ENCODE measurements at places on chromosomes 1 and 21.

- DNase-seq: no peak
These were observed 633.5 kb downstream of the KIF26B start for GRCh38 chr1:245788269-245788668.

DNA sequence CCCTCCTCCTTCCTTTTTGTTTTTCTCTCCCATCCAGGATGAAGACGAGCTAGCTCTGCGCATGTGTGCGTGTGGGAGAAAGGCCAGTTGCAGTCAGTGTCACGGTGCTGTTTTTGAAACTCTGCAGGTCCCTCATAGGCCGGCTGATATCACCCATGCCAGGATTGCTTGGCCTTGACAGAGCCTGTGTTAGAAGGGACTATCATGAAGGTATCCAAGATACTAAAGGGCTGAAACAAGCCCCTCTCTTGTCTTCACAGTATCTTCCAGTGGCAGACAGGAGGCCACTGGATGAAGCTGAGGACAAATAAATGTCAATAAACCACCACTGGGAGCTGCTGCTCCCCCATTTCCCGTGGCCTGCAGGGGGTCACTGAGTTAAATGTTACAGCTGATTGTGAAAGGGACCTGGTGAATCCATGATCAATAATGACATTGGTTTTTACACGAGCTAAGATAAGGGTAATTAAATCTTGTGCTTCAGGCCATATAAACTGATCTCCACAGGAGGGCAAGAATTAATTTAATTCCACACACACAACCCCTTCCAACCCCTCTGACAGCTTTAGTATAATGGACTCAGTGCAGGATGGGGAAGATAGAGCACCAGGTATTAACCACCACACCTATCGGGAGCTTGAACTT is 64.6 kb upstream of the TARBP1 start:
- no peak for DNase-seq

DNA sequence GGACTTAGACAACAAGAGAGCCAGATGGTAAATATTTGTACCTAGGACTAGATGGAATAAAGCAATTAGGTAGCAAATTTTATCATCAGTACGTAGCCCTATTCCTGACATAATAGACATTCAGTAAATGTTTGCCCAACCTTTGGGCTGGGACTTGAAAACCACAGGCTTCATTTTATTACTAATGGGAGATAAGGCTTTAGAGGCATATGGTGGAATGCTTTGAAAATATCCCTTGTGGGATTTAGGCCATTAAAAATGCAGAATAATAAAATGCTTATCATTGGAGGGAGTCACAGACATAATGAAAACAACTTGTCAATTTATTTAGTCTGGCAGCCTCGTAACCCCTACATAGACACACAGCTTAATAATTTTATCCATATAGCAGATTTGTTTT is 296.1 kb upstream of the SPAG17 start:
- DNase-seq: no peak

- DNase-seq: no peak
These were observed 28.4 kb downstream of the RNF11 start for GRCh38 chr1:51264451-51264850.

GRCh38 chr1:167438171-167439138 is 79.9 kb downstream of the CD247 start:
- DNase-seq: no peak

- DNase-seq: no peak
These were observed 3.6 kb downstream of the PRKAB2 start for GRCh38 chr1:147168626-147169058.

GRCh38 chr1:199394856-199395255 is 632.7 kb upstream of the NR5A2 start:
- DNase-seq: no peak

DNA sequence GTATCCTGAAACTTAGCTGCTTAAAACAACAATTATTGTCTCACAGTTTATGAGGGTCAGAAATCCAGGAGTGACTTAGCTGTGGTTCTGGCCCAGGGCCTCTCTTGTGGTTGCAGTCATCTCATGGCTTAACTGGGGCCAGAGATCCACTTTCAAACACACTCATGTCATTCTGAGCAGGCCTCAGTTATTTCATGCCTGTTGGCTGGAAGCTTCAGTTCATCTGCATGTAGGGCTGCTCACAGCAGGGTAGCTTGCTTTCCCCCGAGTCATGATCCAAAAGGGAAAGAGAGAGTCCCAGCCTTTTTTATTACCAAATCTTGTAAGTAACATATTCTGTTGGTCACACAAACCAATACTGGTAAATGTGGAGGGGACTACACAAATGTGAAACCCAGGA is 96.6 kb upstream of the B3GALT2 start:
- DNase-seq: no peak

- DNase-seq: no peak
These were observed 167.1 kb downstream of the LYPLAL1 start for GRCh38 chr1:219340796-219341195.

GRCh38 chr1:121414905-121415304 is 230.1 kb downstream of the SRGAP2C start:
- DNase-seq: no peak

GRCh38 chr21:27805696-27806095 is 838.8 kb upstream of the ADAMTS5 start:
- no peak for DNase-seq

DNA sequence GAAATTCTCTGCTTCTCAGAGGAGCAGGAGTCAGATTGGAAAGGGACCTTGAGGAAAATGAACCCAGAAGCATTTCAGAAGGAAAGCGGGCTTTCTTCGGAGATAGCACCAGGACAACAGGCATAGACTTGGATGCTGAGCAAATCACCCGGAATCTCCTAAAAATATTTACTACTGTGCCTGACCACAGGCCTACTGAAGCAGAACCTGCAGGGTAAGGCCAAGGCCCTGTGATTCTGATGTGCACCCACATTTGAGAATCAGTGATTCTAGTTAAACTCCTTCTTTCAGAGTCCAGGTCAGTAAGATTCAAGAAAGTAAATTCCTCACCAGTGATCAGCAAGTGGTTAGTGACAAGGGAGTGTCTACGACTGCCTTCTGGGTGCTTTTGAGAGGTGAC is 307.3 kb upstream of the DUSP10 start:
- DNase-seq: no peak

- no peak for DNase-seq
These were observed 93.5 kb upstream of the SIM2 start for GRCh38 chr21:36605426-36605825.

DNA sequence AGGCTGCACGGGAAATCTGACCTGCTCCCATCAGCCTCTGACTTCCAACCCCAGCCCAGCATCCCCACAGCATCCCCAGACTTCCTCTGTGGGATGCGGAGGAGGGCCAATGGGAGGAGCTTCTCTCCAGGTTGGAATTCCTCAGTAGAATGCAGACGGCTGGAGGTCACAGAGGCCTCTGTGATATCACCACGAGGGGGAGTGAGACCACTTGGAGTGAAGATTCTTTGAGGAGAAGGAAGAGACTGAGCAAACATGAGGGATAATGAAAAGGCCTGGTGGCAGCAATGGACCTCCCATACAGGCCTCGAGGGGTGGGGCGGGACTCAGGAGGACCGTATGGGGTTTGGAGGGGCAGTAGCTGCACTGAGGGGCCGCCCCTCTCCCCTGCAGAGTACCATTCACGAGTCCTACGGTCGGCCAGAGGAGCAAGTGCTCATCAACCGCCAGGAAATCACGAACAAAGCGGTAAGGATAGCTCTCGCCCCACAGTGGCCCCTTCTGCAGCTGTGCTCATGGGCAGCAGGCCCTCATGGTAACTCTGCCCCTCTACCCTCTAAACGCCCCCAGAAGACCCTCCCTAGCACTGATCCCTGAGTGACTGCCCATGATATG is at the start of gene CATSPER4:
CATSPER4 (plus strand) TSS at position 230 of the 615 bp plus-strand sequence; CDS start at position 256, 26 bp downstream.
- no peak for DNase-seq

DNA sequence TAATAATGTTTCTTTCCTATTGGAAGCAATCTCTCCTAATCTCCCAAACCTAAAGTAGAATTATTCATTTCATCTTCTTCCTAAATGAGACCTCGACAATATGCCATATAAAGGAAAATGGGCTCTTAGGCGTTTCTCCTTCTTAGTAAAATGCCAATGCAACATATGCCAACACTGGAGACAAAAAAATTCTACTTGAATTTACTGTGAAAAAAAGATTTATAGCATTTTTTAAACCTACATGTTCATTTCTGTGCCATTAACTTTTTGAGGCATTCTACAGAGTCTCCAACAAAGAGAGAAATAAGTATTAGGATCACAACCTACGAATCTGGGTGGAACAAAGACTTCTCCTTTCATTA is 1.3 kb downstream of the WDR47 start:
- no peak for DNase-seq

DNA sequence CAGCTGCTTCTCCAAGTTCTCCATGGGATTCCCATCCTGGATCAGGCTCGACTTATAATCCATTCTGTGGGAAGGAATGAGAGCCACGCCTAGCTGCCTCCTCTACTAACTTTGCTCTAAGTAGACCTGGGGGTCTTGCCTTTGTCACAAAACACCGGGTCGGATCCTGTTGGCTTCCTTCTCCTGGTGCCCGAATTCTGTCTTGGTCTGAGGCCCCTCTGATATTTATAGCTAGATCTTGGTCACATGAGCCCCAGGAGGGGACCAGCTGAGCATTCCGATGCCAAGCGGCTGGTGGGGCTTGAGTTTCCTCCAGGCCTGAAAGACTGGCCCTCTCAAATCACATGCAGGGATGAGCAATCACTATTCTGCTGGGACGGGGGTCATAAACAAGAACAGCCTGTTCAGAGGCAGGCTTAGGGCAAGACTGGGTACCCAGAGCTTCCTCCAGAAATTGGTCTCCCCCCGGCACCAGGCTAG is at the start of gene TRIM63:
TRIM63 (minus strand) TSS at position 199 of the 480 bp plus-strand sequence; CDS start at position 63, 136 bp downstream.
- no peak for DNase-seq

GRCh38 chr1:193355626-193356025 is 169.2 kb upstream of the B3GALT2 start:
- no peak for DNase-seq

DNA sequence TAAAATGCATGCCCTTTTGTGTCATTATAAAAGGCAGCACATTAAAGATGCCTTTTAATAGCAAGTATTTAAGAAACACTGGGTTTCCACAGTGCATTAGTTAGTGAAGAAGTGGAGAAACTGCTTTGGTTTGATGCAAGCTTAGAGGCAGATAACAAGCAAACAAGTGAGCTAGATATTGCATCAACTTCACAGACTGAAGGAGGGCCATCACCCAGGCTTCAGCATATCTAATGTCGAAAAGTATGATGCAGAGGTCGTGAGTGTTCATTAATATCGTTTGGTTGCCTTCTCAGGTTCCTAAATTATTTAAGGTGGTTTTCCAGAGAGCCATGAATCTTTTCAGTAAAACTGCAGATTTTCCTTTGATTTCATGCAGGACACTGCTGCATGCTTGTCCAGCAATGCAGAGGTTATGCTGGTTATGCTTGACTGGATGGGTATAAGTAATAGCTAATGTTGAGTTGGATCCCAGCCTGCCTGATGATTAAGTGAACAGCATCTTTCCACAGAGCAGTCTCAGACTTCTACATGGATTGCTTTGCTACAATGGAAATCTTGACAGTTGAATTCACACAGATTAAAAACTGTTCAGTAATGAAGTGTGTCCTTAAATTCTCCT is 69.7 kb upstream of the IPO9 start:
- no peak for DNase-seq

DNA sequence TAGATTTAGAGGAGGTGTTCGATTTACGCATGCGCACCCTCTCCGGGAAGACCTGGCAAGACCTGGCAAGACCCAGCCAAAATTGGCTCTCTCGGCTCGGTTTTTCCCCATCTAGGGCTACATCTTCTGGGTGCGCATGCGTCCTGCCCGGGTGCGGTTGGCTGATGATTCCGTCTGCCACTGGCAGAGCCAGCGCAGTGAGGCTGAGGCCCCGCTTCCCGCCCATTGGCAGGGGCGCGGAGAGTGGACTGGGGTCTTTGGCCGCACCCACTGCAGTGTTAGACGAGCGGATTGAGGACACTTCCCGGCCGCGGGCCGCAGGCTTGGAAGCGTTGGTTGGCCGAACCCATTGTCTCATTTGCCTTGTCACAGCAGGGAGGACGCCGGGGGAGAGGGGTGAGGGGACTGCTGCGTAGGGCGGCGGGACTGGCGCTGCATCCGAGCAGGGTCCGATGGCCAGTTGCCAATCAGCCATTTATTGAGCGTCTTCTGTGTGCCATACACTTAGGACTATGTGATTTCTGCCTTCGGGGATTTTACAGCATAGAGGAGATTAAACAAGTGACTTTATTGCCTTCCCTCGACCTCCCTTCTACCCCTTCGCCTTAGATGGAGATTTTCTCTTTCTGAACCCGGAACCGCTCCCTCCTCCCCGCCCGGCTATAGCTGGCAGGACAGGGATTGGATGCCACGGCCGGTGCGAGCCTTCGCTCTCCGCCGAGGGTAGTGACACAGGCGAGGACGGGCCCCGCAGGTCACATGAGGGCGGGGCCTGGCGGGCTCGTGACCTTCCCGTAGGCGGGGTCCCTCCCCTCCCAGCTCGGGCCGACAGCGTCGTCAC is 43.7 kb downstream of the MEF2D start:
- peak; percentile 90 for DNase-seq

DNA sequence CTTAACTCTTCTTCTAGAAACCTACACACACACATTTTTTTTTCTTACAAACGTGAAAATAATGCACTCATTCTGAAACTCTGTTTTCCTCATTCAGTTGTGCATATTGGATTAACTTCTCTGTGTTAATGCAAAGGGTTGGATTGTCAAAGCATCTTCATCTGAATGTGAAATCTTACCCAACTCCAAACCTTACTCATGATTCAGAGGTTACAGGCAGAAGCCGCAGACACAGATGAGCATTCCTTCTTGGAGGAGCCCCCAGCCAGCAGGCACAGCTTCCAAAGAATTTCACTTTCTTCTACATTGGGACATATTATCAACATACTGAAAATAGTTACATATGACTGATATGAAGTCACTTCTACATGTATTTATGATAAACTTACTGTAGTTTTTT is 15.7 kb downstream of the PATJ start:
- DNase-seq: no peak

DNA sequence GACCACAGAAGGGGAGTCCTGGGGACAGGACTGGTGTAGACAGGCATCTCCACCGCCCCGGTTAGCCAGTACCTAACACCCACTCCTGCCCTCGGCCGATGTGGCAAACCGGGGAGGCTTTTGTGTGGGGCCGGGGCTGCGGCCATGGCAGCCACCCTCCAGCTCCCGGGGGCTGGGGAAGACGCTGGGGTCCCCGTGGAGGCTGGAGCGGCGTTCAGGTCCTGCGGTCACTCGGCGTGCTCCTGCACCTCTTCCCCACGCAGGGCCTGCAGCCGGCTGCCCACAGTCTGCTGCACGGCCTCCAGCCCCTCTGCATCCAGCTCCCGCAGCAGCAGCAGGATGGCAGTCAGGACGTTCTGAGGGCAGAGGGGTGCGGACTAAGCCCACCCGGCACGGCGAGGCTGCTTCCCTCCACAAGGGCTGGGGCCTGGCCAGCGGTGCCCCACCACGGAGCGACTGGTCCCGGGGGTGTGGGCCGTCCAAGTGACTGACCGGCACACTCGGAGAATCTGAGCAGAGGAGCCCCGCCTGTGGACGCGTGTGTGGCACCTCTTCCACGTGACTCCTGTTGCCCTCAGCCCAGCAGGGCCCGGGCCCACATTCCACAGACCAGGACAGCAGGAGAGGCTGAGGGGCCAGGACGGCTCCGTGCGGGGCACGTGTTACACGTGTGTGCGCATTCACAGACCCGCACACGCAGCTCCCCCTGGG is 9.1 kb downstream of the CFAP410 start:
- no peak for DNase-seq

- no peak for DNase-seq
These were observed 332.4 kb downstream of the CAMTA1 start for GRCh38 chr1:7117399-7118281.

- no peak for DNase-seq
These were observed 60.3 kb downstream of the FH start for GRCh38 chr1:241459186-241459802.

GRCh38 chr1:91455896-91456295 is 44.8 kb upstream of the CDC7 start:
- no peak for DNase-seq

GRCh38 chr1:82090104-82090503 is 289.4 kb downstream of the ADGRL2 start:
- no peak for DNase-seq

Measured in stimulated activated CD8-positive, alpha-beta memory T cell treated with anti-CD3 and anti-CD28 coated beads, Interleukin-7, amount 100 ng/mL, for 1 hour (primary cell).